T-helper 9 cell (primary cell): ENCODE measurements at places on chromosomes 1 and 21.

- DNase-seq = no peak
Observed at GRCh38 chr1:199784138-199784895, 243.2 kb upstream of the NR5A2 start.

DNA sequence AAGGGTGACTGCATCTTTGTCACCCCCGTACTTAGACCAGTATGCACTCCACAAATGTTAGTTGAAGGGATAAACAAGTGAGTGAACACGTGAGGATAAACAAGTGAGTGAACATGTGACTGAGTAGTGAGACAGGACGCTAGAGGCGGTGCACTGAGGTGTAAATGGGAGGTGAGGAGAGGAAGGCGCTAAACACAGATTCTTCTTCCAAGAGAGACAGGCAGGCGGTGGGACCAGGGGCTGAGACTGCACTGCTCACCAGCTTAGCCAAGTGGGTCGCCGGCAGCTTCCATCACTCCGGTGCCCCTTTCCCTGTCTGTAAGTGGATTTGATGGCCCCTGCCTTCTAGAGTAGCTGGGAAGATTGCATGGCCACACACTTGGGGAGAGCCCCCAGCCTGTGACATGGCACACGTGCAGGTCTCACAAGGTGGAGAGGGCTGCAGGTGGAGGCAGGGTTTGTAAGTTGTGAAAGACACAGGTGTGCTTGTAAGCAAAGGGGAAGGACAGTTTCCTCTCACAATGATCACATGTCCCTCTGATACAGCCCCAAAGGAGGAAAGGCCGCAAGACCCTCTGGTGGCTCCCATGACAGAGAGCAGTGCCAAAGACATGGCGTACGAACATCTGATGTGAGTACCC lies 47.5 kb upstream of the EFHD2 start:
- no peak for DNase-seq

DNA sequence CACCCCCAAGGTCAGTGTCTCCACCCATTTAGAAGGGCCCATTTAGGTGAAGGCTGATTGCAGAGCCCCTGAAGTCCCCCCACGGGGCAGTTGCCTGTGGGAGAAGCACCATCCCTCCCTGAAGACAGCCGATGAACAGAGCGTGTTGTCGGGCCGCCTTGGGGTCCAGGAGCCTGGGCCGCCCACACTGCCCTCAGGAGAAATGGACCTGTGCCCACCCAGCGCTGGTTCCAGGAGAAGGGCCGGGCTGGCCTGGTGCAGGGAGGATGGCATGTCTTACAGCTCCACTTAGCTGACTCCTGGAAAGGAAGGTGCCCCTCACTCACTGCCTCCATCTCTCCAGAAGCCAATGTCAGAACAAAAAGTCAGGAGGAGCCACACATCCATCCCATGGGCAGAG lies 252.7 kb upstream of the VAMP3 start:
- DNase-seq = no peak

DNA sequence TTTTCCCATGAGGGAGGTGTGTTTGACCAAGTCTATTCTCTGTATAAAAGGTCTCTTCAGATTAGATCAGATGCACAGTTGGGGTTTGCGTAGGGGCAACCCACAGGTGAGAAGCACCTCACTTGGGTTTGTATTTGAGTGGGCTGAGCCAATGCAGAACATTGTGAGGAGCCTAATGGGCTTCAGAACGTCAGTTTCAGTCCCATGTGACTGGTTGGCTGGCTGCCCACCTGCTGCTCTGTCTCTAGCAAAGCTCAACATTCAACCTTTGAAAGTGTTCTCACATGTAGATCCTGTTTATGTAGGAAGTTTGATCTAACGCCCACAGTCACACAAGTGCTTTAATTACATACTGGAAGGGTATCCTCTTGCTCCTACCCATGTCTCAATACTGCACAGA lies 105.5 kb downstream of the FASLG start:
- DNase-seq = no peak

- no peak for DNase-seq
Observed at GRCh38 chr21:36183144-36183795, 26.6 kb downstream of the DOP1B start.

DNA sequence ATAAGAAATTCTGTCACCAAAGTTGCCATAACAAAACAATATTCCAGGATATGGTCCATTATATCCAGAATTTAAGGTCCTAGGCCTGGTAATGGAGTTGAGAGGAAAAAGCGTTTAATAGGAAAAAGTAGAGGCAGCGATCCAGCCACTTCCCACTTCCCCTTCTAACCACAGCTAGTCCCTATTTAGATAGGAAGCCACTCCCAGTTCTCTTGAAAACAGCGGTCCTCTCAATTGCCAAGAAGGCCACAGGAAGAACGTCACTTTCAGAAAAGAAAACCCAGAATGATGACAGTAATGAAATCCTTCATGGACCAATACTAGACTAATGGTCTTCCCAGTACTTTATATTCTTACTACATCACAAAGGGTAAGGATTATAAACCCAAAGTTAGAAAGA lies 38.6 kb downstream of the ABL2 start:
- no peak for DNase-seq
